ENCODE measurements at places on chromosomes 6 and 20.

GRCh38 chr6:155066361-155066760, 71.2 kb downstream of the TIAM2 start:
- no peak for DNase-seq

- DNase-seq: peak; percentile 31
Measured at GRCh38 chr6:624979-625378, 31.9 kb downstream of the HUS1B start.

DNA sequence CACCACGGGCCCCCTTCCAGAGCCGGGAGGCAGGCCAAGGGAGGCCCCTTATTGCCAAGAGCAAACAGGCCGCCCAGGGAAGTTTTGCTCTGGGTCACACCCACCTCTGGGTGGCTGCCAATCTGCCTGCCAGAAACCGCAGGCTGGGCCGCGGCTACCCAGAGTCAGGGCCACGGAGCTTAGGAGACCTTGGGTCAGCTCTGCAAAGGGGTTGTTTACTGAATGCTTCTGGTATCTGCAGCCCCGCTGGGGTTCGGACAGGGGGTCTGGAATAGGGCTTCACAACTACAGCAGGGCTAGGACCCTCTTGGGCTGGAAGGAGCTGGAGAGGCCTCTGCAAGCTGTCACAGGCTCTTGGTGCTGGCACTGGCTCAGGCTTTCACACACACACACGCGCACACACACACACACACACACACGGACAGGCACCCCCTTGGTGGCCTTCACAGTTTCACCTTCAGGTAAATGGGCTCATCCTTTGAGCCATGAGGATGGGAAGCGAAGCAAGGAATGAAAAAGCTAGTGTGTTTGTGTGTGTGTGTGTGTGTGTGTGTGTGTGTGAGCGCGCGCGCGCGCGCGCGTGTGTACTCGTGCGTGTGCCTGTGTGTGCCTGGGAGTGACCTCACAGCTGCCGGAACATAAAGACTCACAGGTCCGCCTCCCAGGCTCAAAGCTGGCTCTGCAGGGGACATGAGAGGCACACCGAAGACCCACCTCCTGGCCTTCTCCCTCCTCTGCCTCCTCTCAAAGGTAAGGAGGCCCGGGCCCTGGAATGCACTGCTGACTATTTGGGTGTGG, at the start of gene CCN5:
Gene CCN5, plus strand, starts transcription at position 669 of the 798 bp plus-strand sequence. Its CDS starts 22 bp downstream, at position 691.
- DNase-seq: peak; percentile 74

DNA sequence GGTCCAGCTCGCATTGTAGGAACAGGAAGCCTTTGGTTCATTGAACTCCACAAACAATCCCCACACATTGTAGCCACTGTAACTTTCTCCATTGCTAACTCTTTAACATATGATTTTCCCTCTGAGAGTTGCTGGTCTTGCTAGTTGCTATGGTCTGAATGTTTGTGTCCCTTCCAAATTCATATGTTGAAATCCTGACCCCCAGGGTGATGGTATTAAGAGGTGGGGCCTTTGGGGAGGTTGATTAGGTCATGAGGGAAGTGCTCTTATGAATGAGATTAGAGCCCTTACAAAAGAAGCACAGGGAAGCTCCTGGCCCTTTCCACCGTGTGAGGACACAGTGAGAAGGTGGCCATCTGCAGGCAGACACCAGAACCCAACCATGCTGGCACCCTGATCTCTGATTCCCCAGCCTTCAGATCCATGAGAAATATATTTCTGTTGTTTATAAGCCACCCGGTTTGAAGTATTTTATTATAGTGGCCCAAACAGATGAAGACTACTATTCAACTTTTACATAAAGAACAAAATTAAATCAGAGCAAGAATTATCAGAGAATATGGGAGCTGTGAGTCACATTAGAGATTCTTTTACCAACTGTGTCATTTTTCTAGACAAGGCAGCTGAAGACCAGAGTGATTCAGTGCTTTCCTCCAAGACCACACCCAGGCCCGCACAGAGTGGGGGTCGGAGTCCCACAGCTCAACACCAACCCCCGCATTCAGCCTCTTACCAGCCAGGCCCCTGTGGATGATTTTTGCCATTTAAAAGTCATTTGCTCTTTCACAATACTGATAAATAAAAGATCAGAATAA, 143.0 kb downstream of the SAMD5 start:
- no peak for DNase-seq

DNA sequence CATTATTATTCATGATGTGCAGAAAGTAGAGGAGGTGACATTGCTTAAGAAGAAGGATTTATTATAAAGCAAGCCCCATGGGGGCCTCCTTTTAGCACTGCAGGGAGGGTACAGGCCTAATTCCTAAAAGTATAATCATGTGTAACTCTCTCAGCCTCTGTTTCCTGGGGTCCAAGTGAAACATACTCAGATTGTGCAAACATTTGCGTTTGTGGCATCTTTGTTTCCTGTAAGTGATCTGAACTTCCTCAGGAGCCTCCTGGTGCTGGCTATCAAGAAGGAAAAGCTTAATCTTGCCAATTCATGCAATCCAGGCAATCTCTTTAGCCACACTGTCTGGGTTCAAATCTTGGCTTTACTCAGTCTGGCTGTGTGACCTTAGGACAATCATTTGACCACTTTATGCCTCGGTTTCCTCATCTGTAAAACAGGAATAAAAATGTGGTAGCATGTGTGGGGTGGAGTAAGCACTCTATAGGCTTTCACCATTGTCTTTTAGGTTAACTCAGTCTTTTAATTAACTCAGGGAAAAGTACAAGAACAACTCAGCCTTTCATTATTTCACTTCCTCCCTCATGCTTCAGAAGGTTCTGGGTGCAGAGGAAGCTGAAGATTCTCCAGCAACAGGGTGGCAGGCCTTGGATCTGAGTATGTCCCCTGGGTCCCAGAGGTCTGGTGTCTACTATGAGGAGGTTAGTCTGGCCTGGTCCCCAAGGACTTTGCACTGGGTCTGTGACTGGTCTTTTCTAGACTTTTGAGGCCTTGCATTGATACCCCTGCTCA, 831 bp upstream of the SIRPB2 start:
- DNase-seq: peak; percentile 25

DNA sequence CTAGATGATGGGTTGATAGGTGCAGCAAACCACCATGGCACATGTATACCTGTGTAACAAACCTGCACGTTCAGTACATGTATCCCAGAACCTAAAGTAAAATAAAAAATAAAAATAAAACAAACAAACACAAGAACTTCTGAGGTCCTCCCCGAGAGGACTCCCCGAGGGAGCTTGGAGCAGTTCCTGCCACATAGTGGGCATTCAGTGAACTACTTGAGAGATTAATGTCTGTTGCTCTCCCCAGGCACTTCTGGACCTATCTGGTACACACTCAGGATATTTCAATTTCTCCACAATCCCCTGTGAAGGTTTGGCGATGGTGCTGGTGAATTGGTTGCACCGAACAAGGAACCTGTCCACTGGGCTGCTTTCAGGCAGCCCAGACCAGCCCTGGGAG, 311.2 kb downstream of the ESR1 start:
- DNase-seq: no peak

DNA sequence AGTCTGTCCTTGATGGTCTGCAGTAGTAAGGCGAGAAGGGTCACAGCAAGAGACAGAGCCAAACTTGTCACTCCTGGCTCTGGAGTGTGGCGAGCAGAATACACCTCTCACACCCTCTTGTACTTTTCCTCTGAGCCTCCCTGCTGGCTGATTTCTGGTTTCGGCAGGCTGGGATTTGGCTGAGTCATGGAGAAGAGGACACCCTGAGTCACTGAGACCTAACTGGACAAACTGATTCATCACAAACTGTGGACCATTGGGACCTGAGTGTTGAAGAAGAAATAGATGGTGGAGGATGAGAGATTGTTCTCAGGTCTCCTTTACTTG, 101.7 kb downstream of the F13A1 start:
- no peak for DNase-seq

DNA sequence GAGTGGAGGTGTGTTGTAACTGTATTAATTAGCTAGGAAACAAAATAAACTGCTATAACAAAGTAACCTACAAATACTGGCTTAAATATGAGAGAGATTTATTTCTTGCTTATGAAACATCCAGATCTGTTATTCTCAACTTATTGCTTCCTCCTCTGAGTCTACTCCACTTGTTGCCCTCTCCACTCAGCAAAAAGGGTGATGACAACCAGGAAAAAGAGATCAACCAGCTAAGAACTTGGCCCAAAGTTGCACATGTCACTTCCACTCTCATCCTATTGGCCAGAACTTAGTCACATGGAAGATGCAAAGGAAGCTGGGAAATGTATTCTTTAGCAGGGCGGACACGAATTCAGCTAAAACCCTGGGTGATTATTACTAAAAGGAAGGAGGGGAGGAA, 5.2 kb upstream of the TP53RK start:
- peak; percentile 52 for DNase-seq

- DNase-seq: peak; percentile 54
Measured at GRCh38 chr6:105794239-105794638, 291.9 kb upstream of the PRDM1 start.

GRCh38 chr6:34300332-34300751, 51.5 kb upstream of the SMIM29 start:
- peak; percentile 65 for DNase-seq

DNA sequence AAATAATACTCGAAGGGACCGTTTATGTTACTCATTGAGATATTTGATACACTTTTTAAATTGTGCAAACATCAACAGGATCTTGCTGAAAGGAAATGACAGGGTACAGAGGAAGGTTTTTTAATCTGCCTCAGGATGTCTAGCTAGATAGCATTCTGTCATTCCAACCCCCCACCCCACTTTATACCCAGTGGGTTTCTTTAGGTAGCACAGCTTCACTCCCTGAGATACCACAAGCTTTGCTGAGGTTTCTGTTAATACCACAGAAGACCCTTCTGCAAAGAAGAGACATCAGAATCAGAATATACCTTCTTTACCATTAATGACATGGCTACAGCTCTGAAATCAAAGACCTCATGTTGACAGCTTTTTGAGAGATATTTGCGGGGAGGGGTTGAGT, 1.3 kb downstream of the PHACTR2 start:
- no peak for DNase-seq

- DNase-seq: peak; percentile 85
Measured at GRCh38 chr6:123016431-123017103, 20.5 kb downstream of the CLVS2 start.

DNA sequence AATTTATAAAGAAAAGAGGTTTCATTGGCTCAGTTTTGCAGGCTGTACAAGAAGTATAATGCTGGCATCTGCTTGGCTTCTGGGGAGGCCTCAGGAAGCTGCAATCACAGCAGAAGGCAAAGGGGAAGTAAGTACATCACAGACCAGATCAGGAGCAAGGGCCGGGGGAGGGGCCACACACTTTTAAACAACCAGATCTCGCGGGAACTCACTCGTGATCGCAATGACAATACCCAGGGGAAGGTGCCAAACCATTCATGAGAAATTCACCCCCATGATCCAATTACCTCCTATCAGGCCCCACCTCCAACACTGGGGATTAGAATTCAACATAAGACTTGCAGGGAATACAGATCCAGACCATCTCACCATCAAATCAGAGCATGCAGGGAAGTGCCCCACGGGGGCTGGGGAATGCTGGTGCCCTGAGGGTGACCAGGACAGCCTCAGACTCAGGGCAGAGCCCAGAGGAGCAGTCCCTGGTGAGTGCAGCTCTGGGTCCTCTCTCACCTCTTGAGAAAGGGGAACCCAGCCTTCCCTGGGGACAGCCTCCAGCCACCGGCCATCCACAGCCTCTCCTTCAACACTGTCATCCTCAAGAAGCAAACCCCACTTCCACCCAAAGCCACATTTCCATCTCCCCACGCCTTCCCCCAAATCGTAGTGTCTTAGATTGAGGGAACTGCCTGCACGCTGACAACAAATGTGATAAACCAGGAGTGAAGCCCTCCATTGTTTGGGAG, 80.7 kb downstream of the ANKRD60 start:
- no peak for DNase-seq

GRCh38 chr6:48476257-48476656, 365.3 kb upstream of the PTCHD4 start:
- DNase-seq: no peak

DNA sequence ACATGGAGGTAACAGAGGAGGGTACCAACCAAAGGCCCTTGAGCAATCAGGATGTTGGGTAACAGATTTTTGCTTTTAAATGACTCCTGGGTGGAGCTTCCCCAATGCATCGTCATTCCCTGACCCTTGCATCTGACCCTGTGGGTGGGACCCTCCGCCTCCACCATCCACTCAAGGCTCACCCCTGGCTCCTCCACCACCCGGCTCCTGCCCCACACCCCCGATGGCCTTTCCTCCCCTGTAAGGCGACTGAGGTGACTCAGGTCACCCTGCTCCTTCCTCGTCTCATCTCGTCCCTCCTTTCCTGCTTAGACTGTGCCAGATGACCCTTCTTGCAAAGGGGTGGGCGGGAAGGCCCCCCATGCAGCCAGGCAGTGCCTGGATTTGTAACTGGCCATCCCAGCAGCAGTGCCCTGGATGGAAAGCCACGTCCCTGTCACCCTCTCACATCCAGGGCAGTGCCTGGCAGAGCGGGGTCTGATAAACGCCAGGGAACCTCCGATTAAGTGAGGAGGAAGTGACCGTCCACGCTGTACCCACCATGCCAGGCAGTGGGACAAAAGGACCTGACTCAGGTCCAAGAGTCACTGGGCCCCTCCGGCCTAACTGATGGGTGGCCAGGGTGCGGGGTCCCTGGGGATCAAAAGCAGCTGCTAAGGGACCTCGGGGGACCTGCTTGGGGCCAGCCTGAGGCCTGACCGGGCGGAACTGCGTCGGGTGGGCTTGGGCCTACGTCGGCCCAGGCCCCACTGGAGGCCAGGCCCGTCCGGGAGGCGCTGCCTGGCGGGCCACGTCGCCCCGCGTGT, 624 bp upstream of the NPEPL1 start:
- peak; percentile 12 for DNase-seq

DNA sequence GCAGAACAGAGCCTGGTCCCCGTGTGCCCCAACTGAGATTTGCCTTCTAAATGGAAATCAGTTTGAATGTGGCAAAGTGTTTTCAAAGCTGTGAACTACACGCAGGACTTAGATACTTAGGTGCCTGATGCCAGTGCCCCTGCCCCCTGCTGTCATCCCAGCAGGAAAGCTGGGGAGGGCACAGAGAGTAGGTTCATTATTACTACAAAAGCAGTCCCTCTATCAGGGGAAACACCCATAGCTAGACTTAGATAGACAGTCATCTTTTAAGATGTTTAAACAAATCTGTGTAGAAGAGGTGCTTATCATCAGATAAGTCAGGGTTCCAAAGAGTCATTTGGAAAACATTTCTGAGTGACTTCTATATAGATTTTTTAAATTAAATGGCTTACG, 155.0 kb upstream of the SNX9 start:
- DNase-seq: no peak

GRCh38 chr6:1787894-1788293, 178.2 kb downstream of the FOXC1 start:
- DNase-seq: no peak

DNA sequence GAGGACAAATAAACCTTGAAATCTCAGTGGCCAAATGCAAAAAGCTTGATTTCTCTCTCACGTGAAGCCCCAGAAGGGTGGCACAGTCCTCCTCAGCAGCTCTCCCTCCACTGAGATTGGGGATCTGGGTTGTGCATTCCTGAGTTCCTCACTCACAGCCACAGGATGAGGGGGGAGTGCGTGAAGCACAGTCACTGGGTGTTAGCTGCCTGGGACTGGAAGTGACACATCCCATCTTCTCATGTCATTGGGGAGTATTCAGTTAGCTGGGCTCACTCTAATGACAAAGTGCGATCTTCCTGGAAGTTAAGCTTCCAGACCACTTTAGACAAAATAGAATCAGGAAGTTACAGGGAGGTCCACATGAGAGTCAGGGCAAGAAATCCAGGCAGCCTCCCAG, 192.2 kb upstream of the LRFN2 start:
- DNase-seq: no peak
